Astrocyte of the cerebellum (primary cell): ENCODE measurements at places on chromosomes 16 and 17.

GRCh38 chr16:920717-921116 lies 50.1 kb downstream of the LMF1 start:
- DNase-seq: no peak

DNA sequence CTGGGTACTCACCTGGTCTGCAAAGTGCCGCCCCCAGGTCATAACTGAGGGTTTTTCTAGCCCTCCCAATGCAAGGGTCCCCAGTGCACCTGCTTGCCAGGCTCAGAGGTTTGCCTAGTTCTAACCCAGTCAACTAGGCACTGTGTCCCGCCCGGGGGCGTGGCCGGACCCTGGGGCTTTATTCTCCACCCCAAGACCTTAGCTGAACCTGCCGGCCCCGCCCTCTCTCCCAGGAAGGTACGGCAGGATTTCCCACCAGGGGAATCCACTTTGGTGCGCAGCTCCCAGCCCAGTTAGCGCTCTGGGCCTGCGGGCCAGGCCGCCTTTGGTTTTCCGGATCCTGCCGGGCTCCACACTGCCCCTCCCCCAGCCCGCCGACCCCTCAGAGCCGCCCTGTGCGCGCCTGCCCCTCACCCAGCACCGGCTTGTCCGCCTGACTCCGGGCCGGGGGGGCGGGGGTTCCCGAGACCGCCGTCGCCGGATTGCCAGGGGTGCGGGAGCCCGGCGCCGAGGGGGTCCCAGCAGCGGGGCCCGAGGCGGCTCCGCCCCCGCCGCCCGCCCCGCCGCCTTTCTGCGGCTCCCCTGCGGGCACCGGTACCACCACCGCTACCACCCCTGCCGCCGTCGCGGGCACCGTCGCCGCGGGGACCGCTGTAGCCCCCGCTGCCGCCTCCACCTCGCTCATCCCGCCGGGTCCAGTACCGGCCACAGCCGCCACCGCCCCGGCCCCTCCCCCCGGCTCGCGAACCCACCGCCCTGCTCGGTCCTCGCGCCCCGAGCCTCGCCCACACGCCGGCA lies 424 bp downstream of the YBX2 start:
- no peak for DNase-seq

DNA sequence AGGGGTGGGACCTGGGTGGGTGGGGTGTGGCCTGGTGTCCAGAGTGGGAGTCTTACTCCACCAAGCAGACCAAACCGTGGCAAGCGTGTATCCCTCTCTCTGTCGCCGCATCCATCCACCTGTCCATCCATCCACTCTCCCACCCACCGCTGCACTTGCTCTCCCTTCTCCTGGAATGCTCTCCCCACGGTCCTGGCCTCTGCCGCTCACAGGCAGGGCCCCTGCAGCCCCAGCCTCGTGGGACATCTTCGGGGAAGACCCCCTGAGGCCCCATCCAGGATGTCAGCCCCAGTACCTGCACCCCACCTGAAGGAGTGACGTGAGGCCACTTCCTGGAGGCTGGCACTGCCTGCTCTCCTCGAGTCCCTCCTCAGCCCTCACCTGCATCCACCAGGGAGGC lies 189.5 kb upstream of the GSE1 start:
- DNase-seq: no peak

- DNase-seq: peak; percentile 48
Measured at GRCh38 chr17:44097110-44097958, 26.1 kb downstream of the HDAC5 start.

DNA sequence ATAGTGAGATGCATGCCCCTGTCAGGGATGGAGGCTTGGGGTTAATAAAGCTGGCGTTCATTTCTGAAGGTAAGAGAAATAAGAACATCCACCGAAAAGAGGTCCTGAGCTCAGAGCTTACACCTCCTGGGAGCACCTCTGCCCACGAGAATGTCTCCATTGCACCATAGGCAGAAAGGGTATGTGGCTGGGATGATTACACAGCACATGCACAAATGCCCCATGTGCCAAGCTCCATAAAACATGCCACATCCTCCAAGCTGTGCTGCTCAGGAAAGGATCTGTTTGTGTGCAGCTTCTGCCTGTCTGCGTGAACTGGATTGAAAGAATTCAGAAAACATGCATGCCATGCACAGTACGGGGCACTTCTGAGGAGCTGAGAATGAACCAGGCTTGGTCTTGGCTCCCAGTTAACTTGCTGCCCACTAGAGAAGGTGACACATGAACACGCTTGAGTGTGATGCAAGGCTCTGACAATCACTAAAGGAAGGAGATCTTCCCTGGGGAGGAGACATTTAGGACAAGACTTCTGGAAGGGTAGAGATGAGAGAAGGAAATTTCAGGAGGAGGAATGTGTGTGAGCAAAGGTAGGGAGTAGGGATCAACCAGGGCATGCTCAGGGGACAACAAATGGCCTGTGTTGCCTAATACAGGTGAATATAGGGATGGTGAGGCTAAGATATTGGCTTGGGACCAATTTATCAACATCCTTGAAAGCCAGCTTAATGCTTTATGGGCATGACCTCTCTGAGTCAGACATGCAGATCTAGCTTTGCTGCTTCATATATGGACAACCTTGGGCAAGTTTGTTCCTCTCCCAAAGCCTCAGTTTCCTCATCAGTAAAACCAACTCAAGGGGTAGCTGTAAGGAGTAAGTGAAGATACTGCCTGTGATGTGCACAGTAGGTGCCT lies 32.0 kb upstream of the SMPD3 start:
- DNase-seq: no peak

DNA sequence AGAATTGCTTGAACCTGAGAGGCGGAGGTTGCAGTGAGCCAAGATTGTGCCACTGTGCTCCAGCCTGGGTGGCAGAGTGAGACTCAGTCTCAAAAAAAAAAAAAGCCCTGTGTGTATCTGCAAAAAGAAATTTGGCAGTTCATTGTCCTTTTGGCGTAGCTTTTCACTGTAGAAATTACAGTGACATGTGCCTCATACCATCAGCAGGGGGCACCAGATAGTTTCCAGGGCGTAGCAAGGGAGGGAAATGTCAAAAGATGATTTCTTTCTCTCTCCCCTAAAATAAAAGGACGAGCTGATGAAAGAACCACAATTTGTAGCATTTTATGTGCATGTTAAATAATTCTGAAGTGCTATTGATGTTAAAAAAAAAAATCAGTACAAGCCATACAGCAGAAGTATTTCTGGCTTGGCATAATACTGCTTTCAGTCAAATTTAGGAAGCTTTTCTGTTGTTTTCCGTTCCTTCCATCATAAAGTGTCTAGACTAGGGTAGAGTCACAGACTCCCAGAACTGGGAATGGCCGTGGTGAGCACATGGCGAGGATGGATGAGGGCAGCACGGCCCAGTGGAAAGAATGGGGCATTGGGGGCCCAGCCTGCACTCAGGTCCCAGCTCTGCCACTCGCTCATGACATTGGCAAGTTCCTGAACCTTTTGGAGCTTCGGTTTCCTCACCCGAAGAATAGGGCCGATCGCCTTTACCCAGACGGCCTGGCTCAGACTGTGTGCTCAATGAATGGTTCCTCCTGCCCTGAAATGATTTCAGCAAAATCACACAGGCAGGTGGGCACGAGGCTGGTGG lies 59.8 kb upstream of the RPH3AL start:
- peak; percentile 50 for DNase-seq

DNA sequence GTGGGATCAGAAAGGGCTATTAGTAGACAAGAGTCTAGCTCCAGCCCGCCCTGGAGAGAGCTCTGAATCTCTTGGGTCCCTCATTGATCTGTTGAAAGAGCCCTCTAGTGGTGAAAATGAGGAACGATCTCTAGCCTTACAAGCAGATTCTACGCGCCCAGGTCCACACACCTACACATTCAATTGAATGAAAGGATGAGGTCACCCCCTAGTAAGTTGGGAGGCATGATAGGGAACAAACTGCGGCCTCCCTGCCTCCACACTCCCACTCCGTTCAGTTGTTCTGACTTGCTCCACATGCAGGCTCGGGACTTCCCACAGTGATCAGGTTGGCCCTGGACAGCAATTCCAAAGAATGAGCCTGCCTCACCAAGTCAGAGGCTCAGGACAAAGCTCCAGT lies 2.9 kb upstream of the CACNG3 start:
- no peak for DNase-seq

DNA sequence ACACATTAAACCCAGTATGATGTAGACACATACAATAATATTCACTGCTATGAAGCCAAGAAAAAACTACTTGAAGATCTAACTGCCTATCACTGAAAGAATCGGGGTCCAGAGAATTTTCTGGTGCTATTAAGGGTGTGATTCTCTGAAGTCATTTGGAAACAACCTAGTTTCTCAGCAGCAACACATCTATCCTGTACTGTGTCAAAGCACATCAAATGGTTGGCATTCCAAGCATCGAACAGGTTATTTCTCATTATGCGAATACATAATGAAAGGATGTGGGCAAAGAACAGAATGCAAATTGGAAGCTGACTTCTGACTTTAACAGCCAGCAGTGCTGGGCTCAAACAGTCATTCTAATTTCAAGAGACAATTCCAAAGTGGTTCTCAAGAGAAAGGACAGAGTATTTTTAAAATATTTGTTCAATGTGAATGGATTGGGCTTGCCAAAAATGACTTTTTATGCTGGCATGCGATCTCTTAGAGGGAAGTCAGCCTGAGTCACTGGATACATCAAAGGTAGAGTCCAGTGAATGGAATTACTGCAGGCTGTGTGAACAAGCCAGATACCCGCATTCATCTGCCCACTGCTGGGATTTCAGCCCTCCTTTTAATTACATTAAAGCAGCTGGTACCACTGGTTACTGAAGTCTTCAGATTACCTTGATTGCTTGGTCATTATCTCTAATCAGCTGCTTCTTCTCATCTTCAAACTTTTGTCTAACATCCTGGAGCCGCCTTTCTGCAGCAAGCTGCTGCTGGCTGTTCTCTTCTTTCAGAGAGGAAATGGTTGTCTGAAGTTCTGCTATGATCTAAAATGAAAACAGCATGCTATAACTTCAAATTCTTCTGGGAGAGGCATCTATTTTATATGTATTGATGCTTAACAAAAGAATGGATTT lies 181.2 kb upstream of the AXIN2 start:
- peak; percentile 88 for DNase-seq

DNA sequence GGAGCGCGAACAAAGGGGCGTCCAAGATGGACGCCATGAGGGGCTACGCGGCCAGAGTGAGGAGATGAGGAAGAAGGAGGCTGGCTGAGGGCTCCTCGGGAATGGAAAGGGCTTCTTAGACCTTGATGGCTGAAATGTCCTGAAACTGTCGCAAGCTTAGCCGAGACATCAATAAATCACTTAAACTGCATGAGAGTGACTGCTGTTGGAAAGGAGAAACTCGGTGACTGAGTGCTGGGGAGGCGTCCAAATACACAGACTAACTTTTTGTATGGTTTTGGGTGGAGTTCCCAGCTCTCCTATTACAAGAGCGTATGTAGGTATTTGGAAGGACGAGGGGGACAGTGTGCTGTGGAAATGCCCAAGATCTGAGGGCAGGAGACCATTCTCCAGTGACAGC lies 1.4 kb upstream of the GEMIN4 start:
- DNase-seq: no peak

- no peak for DNase-seq
Measured at GRCh38 chr16:23994615-23995014, 158.8 kb downstream of the PRKCB start.

DNA sequence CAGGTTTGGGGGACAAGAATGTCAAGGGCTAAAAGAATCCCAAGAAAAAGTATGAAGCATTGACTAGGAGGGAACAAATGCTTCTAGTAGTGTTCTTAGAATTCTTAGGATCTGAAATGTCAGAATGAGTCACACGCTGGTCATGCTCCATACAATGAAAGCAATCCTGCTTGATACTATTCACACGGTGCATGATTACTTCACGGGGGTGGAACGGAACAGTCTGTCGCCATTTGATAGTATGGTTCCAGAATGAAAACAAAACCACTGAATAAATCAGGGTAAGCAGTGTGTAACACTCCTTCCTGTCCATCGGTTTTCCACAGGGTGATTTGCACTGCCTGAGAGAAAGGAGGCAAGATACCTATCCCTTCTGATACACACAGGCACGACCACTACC lies 22.9 kb upstream of the YWHAE start:
- peak; percentile 95 for DNase-seq

DNA sequence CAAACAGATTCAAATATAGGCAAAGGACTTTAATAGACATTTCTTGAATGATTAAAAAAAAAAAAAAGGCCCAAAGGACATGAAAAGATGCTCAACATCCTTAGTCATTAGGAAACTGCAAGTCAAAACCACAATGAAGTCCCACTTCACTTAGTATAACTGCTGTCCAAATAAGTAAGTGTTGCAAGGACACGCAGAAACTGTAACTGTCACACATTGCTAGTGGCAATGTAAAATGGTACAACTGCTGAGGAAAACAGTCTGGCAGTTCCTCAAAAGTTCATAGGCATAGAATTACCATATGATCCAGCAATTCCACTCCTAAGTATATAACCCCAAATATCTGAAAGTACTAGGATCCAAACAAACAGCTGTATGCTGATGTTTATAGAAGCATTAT lies 112.7 kb downstream of the BRIP1 start:
- DNase-seq: no peak

DNA sequence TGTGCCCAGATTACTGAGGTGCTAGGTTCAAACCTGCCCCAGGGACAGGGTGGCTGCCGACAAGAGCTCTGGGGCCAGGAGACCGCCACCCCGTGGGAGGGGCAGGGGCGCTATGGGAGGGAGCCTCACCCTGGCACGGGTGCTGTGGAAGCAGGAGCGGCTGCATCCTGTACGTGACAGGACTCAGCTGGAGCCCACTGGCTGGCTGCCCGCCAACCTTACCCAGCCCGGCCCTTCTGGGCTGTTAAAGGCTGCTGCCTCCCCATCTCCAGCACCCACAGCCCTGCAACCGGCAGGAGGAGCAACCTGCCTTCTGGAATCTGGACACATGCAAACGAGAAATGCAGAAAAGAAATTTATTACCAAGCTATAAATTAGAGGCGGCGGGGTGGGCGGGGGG lies 11.2 kb downstream of the PAM16 start:
- no peak for DNase-seq

DNA sequence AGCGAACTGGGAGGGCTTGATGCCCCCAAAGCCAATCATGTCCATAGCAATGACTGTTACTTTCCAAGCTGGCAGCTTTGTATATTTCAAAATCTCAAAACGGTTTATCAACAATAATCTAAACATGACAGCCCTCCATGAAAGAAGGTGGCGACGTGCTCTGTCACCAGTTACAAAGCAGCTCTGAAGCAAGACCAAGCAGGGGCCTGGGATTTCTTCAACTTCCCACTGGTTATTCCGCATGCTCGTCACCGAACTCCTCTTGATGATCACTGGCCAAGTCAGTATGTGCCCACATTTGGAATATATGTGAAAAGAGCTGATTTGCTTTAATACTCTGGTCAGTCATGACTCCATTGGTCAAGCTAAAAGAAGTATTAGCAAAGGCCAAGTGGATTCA lies 175.6 kb downstream of the VPS53 start:
- no peak for DNase-seq

DNA sequence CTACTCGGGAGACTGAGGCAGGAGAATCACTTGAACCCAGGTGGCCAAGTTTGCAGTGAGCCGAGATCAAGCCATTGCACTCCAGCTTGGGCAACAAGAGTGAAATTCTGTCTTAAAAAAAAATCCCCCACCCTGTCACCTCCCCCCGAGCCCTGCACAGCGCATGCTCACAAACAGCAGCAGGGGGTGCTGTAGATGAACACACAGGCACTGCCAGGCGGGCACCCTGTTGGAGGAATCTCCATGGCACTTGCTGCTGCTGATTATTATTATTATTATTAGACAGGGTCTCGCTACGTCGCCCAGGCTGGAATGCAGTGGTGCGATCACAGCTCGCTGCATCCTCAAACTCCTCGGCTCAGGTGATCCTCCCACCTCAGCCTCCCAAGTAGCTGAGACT lies 24.6 kb downstream of the FZD2 start:
- DNase-seq: no peak
